ENCODE measurements at places on chromosomes 4 and X. TPM values are rescaled to one million over a fixed set of nuclear protein-coding genes. Genes with fewer than 3 reads are reported as not detected.

Gene CSAG2
- not detected for total RNA-seq

Gene SCFD2
- total RNA-seq = 39.4 TPM

Gene MAGEA11
- not detected for total RNA-seq

Gene TKTL1
- total RNA-seq = 0.12 TPM

Gene NAP1L2
- 1.8 TPM for total RNA-seq

Gene FREM3
- total RNA-seq = not detected

Gene ADGRG4
- not detected for total RNA-seq

Gene RRAGB
- total RNA-seq = 6.1 TPM

Gene SGMS2
- 0.64 TPM for total RNA-seq

Gene TKTL2
- total RNA-seq = not detected

Gene CWH43
- not detected for total RNA-seq

Gene PNMA6F
- not detected for total RNA-seq

Gene UGT2A3
- total RNA-seq = not detected

Gene UGT2B10
- not detected for total RNA-seq

Gene YTHDC1
- total RNA-seq = 75.6 TPM

Gene SPIN3
- 9.4 TPM for total RNA-seq

Gene NOX1
- not detected for total RNA-seq

Gene TASL
- 7.0 TPM for total RNA-seq

Gene HMX1
- not detected for total RNA-seq

Gene CPZ
- total RNA-seq = not detected

Gene PFKFB1
- 0.93 TPM for total RNA-seq

Gene HCCS
- 30.6 TPM for total RNA-seq

Gene RASL11B
- total RNA-seq = 1.6 TPM

Gene MEPE
- total RNA-seq = not detected

Gene FBXW7
- total RNA-seq = 53.3 TPM

Gene PAGE5
- not detected for total RNA-seq

Gene SLIT2
- 0.07 TPM for total RNA-seq

Gene HTN1
- not detected for total RNA-seq

Gene OPHN1
- 0.05 TPM for total RNA-seq

Gene SNCA
- 0.18 TPM for total RNA-seq

Gene GAGE12J
- total RNA-seq = not detected

Gene OPRPN
- not detected for total RNA-seq

Gene DIPK2B
- not detected for total RNA-seq

Gene FAT1
- 0.15 TPM for total RNA-seq
